RKO (cell line): ENCODE measurements at places on chromosomes 16 and 17.

DNA sequence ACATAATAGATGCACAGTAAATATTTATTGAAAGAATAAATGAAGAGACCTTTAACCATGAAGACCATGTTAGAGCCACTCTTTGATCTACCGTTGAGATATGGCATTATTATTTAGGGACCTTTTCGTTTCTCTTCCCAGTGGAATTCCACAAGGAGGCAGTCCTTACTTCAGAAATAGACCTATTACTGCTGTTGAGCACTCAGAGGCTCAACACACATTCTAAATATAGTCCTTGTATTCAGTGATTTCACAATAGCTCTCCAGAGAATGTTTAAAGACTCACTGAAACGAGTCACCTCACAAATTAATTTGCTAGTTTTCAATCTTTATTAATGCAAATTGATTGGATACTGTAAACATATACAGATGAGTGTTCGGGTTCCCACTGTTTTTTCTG, 603.8 kb downstream of the CDH8 start:
- DNase-seq, result no peak

- DNase-seq, result no peak
Observed at GRCh38 chr16:84366208-84366607, 2.1 kb upstream of the ATP2C2 start.

DNA sequence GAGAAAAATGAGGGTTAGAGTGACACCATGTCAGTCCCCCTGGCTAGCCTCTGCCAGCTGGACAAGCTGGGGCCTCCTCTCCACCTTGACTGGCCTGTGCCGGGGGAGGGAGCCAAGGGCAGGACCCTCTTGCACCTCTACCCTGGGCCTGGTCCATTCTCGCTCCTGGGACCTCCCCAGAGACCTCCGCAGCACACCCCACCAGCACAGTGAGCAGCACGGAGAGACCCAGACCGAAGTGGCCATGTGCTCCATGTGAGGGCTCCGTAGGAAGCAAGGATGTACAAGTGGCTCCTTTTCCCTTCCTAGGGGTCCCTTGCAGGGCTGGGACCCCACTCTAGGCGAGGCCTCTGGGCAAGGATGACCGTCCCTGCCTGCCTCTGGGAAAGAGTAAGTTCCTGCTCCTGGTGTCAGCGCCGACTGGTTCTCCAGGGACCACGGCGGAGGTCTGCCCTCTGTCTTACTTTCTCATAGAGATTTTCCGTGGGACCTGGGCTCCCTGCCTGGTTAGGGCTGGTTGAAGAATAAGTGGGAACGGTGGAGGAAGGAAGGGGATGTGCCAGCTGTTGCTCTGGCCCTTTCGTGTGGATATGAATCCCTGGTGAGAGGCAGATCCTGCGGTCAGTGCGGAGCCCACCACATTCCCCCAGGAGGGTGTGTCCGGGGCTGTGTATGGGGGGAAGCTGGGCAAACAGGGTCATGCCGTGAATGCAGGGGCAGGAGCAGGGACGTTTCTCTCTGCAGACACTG, 124.2 kb downstream of the METRNL start:
- no peak for DNase-seq

- DNase-seq, result no peak
Observed at GRCh38 chr17:29124925-29125273, 55.3 kb downstream of the MYO18A start.

- no peak for DNase-seq
Observed at GRCh38 chr17:62739645-62740388, 68.3 kb downstream of the MARCHF10 start.

- peak; percentile 71 for DNase-seq
Observed at GRCh38 chr17:48047113-48047740, 932 bp upstream of the NFE2L1 start.

DNA sequence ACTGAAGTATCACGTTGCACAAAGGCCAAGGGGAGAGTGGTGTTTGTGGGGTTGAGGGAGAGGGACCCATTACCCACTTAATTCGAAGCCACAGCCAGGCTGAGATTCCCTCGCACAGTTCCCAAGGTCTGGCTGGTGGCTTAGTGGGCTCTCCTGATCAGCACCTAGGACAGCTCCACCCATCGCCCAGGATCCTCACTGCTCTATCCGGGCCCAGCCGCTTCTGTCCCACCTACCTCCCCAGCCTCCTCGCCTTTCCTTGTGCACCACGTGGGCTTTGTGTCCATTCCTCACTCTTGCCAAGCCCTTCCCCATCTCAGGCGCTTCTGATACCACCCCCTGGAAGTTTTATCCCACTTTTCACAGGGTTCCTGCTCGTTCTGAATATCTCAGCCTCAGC, 163.5 kb downstream of the CCT6B start:
- peak; percentile 28 for DNase-seq

- no peak for DNase-seq
Observed at GRCh38 chr17:77098884-77099545, 41.8 kb upstream of the SEC14L1 start.

DNA sequence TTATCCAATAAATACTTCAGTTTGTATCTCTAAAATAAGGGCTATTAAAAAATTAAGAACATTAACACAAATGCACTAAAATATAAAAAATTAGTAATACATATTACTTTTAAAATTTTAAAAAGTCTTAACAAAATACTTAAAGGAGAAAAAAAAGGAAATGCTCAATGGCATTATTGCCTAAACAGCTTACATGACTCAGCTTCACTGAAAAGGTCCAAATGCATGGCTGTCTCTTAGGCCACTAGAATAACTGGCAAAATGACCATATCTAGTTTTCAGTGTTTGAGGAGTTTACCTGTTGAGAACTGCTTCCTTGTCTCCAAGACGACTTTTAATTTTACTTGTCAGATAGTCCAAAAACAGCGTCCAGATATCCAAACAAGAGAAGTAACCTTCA, 66.0 kb downstream of the XPO6 start:
- DNase-seq, result no peak

GRCh38 chr17:71522383-71522782, 598.4 kb upstream of the SOX9 start:
- no peak for DNase-seq

- DNase-seq, result no peak
Observed at GRCh38 chr17:50259477-50260324, 14.6 kb upstream of the TMEM92 start.

- no peak for DNase-seq
Observed at GRCh38 chr16:30615358-30616091, 5.3 kb upstream of the ZNF689 start.

- DNase-seq, result no peak
Observed at GRCh38 chr17:75552425-75553294, 27.2 kb downstream of the LLGL2 start.

DNA sequence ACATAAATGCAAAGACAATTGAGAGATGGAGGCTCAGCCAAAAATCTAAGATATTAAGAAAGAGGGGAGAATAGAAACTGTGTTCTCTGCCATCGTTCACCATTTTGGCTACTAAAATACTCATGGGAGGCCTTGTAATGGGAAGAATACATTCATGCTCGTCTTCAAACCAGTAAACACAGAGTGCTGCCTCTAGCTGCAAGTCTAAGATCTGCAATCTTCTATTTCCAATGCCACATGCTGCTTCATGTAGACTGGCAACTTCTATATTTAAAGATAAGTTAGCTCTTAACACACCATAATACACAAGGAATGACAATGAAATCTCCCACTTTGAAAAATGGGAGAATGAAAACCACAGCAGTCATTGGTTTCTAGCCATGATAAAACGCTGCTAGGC, 387.3 kb downstream of the HS3ST3B1 start:
- peak; percentile 34 for DNase-seq

GRCh38 chr16:2782583-2783351, 4.6 kb downstream of the PRSS33 start:
- DNase-seq, result no peak

DNA sequence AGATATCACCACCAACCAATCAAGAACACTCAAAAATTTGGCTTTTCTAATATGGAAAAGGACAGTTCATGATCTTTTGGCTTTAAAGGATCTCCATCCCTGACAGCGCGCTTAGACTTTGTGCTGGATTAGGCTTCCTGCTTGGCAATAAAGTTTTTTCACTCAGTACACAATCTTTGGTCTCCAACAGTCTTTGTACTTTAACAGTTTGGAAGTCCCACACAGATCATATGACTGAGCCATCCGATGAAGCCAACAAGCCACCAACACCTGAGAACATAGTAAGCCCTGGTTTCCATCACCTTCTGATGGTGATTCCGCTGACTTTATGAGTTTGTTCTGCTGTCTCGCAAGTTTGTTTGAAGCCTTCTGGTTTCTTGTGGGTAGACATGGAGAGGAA, 34.3 kb downstream of the SMURF2 start:
- DNase-seq, result no peak

DNA sequence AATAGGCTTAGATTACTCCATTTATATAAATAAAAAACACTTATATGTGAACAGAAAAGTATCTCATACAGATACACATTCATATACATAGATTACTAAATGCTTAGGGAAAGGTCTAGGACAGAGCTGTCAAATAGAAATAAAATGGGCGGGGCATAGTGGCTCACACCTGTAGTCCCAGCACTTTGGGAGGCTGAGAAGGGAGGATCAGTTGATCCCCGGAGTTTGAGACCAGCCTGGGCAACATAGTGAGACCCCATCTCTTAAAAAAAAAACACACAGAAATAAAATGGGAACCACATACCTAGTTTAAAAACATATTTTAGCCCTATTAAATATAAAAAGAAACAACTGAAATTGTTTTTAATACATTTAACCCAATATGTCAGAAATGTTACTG, 58.9 kb downstream of the CFDP1 start:
- DNase-seq, result no peak

GRCh38 chr16:54140057-54140787, 146.4 kb downstream of the IRX3 start:
- DNase-seq, result peak; percentile 3

DNA sequence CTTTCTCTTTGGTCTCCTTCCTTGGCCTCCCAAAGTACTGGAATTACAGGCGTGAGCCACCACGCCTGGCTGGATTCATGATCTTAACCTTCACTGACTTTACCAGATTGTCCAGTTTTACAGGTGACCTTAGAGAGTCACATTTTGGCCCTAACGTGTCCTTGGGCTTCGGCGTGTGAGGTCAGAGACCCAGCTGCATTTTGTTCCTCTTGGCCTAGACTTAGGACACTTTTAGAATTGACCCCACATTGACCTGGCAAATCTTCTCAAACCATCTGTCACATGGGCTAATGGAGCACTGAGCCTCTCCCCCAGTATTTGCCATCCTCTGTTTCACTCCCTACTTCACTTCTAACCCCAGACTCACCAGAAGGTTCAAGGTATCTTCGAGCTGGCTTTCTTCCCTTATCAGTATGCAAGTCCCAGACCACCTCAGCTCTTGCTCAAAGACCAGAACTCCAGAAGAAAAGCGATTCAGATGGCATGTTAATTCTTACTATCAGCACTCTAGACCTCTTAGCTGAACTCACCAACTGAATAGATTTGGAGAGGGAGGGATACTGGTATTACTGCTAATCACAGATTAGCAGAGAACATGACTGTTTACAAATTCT, 1.7 kb upstream of the CYTH1 start:
- no peak for DNase-seq

DNA sequence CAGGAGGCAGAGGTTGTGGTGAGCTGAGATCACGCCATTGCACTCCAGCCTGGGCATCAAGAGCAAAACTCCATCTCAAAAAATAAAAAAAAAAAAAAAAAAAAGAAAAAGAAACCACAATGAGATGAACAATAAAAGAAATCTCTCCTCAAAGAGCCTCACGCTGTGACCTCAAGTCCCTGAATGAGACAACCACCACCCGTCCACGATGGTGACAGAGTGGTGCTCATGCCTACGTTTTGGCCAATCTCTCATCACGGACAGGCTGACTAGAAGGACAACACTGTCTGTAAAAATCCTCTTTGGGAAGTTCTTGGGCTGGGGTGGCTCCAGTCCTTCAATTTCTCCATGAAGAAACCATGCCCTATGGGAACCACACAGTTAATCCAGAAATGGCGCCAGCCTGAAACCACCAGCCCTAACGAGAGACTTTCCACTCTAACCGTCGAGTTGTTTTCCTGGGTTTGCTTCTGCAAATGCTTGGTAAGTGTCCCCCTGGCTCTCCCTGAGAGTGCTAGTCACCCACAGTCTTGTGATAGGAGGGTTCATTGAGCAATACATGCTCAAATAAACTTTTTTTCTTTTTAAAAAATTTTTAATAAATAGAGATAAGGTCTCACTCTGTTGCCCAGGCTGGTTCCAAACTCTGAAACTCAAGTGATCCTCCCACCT, 15.0 kb upstream of the PRSS27 start:
- DNase-seq, result no peak

- DNase-seq, result no peak
Observed at GRCh38 chr16:21267298-21267697, 10.8 kb downstream of the CRYM start.

DNA sequence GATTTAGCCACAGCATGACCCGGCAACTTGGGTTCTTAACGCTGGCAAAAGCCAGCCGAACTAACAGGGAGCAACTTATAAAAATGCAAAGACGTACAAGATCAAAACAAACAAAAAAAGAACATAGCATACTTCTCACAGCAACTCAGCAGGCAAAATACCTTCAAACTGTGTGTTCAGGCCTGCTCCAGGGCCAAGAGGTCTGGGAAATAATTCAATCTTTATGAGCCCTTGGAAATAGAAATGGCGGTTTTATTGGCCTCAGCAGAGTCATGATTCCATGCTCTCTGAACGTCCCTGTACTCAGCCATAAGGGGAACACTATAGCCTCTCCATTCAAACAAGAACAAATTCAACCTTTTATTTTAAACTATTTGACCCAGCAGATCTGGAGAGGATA, 101.3 kb upstream of the C17orf78 start:
- no peak for DNase-seq

DNA sequence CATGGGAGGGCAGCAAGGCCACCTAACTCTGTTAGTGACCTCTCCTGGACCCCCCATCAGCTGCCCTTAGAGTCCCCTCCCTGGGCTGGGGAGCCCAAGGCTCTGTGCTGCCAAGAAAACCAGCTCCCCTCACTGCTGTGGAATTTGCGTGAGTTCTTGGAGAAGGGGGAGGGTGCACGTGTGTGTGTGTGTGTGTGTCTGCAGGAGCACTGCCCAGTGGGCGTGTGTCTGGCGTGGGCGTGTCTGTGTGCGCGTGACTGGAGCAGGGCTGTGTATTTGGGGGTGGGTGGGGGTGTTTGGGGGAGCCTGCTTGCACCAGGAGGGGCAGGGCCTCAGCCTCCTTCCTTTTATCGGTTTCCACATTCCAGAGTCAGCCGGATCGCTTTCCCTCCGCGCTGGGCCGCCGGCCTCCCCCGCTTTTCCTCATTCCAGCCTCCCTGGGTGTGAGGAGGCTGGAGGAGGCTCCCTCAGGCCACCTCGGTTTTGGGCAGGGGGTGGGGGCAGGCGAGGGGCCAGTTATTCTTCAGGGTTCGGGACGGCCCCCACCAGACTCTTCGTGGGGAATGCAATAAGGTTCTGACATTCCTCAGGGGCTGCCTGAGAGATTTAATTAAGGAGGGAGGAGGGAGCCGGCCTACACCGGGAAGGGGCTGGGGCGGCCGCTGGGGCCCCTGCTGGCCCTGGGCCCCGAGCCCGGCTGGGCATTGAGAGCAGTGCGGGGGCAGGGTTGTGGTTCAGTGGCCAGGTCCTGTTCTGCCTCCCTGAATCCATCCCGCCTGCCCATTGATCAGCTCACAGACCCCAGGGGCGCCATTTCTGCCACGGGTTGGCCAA, 2.5 kb downstream of the VASN start:
- DNase-seq, result no peak

- DNase-seq, result no peak
Observed at GRCh38 chr17:66654764-66655163, 180.2 kb upstream of the CACNG5 start.
